ENCODE measurements at places on chromosomes 12 and 14.

DNA sequence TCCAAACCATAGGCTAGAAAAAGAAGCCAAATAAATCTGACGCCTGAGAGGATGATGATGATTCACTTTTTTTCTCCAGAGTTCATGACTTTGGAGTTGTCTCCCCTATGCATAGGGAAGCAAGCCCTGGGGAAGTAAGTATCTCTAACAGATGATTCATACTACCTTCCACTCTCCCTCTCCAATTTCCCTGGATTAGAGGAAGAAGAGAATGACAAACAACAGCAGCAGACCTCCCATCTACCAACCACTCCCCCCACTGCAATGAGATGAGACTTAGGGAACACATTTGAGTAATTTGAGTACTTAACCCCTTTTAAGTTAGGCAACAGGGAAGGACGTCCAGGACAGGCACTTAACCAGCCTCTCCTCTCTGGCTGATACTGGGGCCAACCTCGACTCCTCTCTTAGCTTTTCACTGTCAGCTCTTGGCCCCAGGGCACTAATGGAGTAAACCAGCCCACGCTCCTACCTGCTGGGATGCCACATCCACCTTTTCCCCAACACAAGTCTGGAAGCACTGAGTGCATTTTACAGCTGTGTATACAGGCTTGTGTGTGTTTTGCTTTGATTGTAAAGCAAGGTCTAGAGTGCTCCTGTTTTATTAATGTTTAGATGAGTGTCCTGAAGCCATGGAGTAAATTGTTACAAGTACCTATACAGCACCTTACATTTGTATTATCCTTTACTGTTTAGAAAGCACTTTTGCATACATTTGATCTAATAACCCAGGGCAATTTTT lies 180.7 kb downstream of the PHLDA1 start:
- no peak for DNase-seq

DNA sequence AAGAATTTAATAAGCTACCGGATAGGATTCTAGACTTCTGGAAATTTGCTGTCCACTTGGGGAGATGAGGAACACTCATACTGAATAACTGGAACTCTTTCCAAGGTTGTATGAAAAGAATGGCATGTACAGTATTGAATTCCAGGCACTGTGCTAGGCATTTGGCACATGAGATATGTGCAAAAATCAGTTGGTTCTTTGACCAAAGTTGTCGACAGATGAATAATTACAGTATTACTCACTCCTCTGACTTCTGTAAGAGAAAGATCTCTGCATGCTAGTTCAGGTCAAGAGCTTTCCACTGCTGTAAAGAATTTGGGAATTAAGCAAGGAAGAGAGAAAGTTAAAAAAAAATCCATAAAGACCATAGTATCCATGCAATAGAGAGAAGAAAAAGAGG lies 764.7 kb downstream of the BCL11B start:
- DNase-seq, result no peak

DNA sequence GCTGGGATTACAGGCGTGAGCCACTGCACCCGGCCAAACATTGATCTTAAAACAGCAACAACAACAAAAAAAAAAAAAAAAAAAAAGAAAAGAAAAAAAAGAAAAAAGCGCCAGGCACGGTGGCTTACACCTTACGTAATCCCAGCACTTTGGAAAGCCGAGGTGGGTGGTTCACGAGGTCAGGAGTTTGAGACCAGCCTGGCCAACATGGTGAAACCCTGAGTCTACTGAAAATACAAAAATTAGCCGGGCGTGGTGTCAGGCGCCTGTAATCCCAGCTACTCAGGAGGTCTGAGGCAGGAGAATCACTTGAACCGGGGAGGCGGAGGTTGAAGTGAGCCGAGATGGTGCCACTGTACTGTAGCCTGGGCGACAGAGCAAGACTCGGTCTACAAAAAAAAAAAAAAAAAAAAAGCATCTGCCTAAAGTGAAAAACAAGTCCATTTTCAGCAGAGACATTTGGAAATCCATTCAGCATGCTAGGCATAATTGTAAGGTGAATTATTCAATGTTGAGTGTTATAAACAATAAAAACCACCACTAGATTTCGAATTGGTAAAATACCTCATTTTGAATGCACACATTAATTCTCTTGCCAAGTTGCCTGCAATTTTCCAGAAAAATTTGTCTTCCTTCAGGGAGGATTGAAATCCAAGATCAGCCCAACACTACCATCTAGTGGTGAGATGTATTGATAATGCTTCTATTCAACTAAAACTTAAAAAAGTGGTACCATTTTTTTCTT lies 8.0 kb upstream of the CERS5 start:
- no peak for DNase-seq

DNA sequence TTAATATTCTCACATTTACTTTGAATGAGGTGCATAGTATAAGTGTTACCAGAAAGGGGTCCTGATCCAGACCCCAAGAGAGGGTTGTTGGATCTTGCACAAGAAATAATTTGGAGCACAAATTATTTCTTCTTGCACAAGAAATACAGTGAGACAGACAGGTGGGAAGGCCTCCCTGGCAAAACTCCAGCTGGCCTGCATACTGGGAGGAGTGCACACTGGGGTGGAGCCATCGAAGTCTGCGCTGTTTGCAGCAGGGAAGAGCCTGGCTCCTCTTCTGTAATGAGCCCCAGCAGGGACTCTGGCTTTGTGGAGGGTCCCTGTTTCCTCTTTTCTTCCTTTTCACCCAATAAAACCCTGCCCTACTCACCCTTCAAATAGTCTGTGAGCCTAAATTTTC lies 141.6 kb downstream of the GLT1D1 start:
- peak; percentile 31 for DNase-seq

GRCh38 chr12:93743229-93743998 lies 66.2 kb downstream of the CRADD start:
- DNase-seq, result no peak

DNA sequence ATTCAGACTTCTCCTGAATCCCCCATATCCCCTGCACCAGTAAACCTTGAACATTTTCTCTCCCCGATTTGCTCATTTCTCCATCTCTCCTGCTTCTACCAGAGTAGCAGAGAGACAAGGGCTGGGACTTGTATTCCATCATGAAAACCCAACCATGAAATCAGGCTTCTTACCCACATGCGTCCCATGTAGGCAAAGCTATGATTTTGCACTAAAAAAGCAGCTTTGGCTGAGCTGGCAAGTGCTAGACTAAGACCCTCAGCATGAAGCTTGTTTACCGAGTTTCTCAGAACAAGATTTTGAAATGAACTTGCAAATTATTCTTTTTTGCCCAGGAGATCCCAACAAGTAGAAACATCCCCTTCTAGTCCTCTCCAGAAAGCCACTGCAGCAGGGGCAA lies 80.3 kb upstream of the RFLNA start:
- DNase-seq, result no peak

GRCh38 chr12:46268583-46269428 lies at the start of gene SLC38A1:
Gene SLC38A1 (minus strand): TSS chr12:46269043. CDS start chr12:46239800, 29,243 bp downstream.
- DNase-seq, result peak; percentile 87

DNA sequence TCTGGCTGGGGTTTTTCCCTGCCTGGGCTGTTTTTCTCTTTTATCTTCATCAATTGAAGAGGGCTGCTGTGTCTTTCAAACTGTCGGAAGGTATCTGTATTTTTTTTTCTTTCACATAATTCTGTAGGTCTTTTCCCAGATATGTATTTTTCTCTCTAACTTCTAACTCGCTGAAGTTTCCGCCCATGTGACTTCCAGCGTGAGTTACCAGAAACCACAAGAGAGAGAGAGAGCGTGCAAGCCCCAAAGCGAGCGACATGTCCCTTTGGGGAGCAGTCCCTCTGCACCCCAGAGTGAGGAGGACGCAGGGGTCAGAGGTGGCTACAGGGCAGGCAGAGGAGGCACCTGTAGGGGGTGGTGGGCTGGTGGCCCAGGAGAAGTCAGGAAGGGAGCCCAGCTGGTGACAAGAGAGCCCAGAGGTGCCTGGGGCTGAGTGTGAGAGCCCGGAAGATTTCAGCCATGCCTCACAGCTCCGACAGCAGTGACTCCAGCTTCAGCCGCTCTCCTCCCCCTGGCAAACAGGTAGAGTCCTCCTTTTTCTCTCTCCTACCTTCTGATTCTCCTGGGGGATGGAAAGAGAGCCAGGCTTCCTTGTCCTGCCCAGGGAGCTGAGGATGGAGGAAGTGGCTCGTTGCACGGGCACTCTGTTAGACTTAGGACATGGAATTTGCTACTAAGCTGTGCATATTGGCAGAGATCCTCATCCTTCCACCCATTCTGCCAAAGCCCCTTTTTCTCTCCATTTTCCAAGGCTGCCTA lies at the start of gene BATF:
BATF (plus strand) TSS at position 246 of the 759 bp plus-strand sequence; CDS start at position 460, 214 bp downstream.
- no peak for DNase-seq

DNA sequence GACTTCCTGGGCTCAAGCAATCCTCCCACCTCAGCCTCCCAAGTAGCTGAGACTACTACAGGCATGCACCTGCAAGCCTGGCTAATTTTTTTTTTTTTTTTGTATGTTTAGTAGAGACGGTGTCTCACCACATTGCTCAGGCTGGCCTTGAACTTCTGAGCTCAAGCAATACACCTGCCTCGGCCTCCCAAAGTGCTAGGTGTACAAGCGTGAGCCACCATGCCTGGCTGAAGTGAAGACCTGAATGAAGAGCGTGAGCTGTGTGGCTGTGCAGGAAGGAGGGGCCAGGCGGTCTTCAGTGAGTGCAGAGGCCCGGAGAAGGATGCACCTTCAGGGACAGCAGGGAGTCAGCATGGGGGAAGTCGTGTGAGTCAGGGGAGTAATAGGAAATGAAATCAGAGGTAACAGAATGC lies 14.9 kb upstream of the NFKBIA start:
- no peak for DNase-seq

GRCh38 chr12:131948166-131948712 lies 1.5 kb upstream of the EP400 start:
- DNase-seq, result peak; percentile 3

GRCh38 chr12:66127650-66128049 lies 2.9 kb downstream of the LLPH start:
- DNase-seq, result no peak

DNA sequence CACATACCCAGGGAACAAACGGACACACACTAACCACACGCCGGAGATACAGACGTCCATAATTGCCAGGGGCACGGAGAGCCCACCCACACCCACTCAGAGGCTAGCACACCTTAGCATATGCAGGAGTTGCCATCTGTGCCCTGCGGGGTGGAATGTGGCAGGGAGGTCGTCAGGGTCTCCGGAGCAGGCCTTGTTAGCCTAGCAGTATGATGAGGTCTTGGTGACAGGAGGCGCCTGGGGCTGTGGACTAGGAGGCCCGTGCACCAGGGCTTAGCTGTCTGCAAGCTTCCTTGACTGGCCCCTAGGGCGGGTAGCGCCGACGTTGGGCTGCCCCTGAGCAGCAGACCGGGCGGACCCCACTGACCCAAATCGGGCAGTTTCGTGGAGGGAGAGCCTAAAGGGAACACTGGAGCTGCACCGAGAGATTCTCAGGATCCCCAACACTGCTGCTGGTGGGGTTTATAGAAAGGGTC lies 10.0 kb downstream of the STAC3 start:
- no peak for DNase-seq

GRCh38 chr14:94795372-94795771 lies 25.5 kb upstream of the GSC start:
- no peak for DNase-seq

GRCh38 chr12:93990832-93991803 lies 157.3 kb upstream of the PLXNC1 start:
- DNase-seq, result peak; percentile 61

DNA sequence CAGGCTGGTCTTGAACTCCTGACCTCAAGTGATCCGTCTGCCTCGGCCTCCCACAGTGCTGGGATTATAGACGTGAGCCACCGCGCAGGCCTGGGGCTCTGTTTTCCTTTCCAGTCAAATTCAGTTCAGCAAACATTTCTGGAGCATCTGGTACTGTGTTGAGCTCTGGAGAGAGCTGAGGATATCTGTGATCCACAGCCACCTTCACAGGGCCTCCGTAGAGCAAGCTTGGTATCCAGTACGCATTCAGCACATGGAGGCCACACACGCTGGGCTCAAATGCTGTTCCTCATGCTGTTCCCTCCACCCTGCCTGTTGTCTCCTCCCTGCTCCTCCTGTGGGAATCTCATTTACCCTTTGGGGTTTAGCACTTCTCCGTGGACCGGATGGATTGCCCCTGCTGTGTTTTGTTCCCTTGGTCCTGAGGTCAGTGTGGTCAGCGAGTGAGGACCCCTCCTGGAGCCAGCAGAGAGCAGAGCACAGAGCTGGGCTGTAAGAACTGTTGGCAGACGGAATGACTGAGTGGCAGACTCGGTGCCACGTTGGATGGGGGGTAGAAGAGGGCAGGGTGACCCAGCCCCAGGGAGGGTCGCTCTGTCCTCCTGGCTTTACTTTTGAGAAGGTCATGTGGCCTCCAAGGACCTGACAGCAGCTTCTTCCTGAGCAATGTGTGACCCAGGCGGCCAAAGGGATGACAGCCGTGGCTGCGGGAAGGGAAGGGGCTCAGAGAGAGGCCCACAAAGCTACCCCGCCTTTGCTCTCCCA lies 891 bp downstream of the RPS6KL1 start:
- DNase-seq, result no peak

GRCh38 chr14:59711080-59711479 lies 134.5 kb upstream of the CCDC175 start:
- DNase-seq, result no peak

- DNase-seq, result peak; percentile 92
Observed at GRCh38 chr12:132506328-132507160, 16.6 kb downstream of the FBRSL1 start.

- DNase-seq, result no peak
Observed at GRCh38 chr12:62379026-62379722, 87.5 kb upstream of the MON2 start.

- DNase-seq, result no peak
Observed at GRCh38 chr12:131072451-131073230, 118.9 kb downstream of the ADGRD1 start.

GRCh38 chr12:32069071-32069470 lies 37.6 kb upstream of the BICD1 start:
- DNase-seq, result no peak

- no peak for DNase-seq
Observed at GRCh38 chr12:110742096-110742717, 484 bp downstream of the PPP1CC start.

DNA sequence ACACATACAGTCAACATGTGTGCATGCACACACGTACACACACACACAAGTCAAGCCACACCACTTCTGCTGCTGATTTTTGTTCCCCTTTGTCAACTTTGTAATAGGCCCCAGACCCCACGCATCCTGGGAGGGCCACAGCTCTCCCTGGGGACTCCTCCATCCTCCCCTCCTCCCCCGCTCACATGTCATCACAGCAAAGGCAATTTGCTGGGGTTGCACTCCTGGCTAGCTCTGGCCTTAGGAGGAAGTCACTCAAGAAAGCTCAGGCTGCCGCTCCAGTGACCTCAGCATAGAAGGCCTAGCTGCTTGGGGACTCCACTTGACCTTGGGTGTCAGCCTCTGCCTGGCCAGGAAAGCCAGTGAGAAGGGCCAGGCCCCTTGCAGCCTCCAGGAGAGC lies 27.2 kb downstream of the NGB start:
- no peak for DNase-seq

- DNase-seq, result no peak
Observed at GRCh38 chr12:111964935-111965334, 48.0 kb downstream of the TMEM116 start.

- DNase-seq, result no peak
Observed at GRCh38 chr12:111826316-111826715, 15.7 kb upstream of the MAPKAPK5 start.

- peak; percentile 40 for DNase-seq
Observed at GRCh38 chr12:46110223-46110611, 119.8 kb upstream of the SCAF11 start.

- DNase-seq, result no peak
Observed at GRCh38 chr12:64173456-64173855, 48.6 kb downstream of the KICS2 start.

- no peak for DNase-seq
Observed at GRCh38 chr12:48104531-48104930, 1.3 kb downstream of the SENP1 start.

Measured in left cardiac atrium (tissue), 4 donors.